Activated CD8-positive, alpha-beta T cell treated with anti-CD3 and anti-CD28 coated beads for 36 hours (primary cell): ENCODE measurements at places on chromosomes 7 and 10.

DNA sequence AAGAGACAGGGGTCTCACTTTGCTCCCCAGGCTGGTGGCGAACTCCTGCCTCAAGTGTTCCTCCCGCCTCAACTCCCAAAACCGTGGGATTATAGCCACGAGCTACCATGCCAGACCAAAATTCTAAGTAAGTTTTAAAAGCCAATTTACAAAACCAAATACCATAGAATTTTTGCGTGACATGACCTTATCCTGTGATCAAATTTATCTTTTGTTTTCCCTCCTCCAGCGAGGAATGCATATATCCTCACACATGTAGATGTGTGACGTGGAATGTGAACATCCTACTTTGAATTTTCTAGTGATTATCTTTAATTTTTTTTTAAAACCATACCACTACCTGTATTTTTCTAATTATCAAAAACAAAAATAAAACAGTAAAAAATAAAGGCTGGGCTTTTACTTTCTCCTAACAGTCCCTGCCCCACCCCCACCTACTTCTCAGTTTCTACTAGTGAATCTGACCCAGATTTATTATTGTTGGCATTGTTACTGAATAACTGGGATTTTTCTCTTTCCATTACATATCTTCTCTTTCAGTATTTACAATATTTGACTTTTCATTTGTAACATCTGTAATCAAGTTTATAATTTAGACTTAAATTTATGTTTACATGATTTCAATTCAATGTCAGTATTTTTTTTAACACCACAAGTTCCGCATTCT, 26.0 kb downstream of the CYTH3 start:
- DNase-seq, result no peak

DNA sequence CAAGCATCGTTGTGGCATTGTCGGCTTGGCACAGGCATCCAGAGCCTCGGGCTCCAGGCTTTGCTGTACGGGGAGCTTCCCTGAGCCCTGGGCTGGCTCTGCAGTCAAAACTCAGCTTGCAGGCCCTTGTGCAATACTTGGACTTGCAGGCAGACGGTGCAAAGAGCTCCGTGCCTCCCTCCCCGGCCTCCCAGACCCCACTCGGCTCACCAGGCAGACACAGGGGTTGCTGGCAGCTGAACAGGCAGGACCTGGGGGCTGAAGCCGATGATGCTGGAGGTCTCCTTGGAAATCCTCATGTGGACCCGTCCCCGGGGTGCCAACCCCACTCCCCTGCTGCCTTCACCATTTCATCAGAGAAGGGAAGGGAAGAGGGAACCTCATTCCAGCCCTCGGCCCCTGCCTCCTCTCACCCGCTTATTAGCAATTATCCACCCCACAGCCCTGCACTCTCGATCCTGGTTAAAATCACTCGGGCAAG, 59.6 kb upstream of the GNA12 start:
- DNase-seq, result no peak

- DNase-seq, result no peak
These were observed 232.3 kb downstream of the MAGI2 start for GRCh38 chr7:79221211-79221610.

DNA sequence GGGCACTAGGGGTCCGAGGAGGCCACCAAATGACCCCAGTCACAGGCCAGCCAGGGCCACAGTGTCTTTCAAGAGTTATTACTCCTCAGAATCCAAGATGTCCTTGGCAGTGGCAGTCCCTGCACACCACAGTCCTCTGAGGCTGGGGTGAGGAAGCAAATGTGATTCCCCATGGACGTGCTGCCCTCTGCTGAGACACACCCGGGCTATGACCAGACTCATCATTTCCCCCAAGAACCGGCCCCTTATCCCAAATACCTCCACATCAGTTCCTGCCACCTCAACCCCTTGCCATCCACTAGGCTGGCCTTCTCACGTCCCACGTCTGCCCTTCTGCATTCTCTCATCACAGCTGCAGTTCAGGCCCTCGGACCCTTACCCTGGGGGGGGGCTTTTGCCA, 5.0 kb downstream of the PRKAG2 start:
- DNase-seq, result no peak

DNA sequence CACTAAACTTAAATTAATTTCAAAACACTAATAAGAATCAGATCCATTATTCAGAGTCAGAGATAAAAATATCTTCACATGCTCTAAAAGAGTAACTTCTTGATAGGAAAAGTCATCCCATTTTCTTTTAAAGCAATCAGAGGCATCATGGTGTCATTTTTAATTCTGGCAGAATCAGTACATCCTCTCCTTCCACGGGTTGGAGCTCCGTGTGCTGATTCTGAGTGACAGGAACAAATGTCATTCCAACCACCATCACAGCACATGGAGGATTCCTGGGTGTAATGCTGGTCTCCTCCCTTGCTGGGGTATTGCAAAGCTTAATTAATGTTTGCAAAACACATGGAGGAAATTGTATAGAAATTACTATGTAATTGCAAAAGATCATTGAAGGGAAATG, 114.5 kb upstream of the IMMP2L start:
- no peak for DNase-seq

DNA sequence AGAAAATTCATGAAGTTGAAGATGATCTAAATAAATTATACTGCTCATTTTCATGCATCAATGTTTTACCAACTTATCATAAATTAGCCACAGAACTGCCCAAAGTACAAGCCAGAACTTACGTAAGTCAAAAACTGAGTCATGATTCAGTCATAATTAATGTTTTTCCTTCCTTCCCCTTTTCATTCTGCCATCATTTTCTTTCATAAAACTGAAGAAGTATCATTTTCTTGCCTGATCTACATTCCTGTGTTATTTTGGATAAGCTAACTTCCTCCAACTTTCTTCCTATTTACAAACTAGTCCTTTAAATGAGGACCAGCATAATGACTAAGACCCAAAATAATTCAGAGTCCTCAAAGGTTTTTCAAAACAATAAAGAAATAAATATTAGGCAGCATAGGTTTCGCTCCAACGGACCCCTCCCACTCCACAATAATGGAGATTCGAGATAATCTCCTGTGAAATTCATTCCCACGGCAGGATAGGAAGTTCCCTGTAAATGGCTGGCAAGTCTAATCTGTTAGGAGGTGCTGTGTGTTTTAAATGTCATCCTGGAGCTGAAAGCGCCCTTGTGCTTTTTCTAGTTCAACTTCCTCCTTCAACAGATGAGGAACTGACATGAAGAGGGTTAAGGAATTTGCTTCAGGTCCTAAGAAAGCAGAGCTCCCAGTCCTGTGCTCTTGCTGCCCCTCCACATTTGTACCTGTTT, 218.9 kb downstream of the DOCK4 start:
- DNase-seq, result no peak

GRCh38 chr10:127303746-127304145, 107.4 kb upstream of the INSYN2A start:
- no peak for DNase-seq

- no peak for DNase-seq
These were observed 46.3 kb downstream of the PLEKHA8 start for GRCh38 chr7:30074422-30075030.

DNA sequence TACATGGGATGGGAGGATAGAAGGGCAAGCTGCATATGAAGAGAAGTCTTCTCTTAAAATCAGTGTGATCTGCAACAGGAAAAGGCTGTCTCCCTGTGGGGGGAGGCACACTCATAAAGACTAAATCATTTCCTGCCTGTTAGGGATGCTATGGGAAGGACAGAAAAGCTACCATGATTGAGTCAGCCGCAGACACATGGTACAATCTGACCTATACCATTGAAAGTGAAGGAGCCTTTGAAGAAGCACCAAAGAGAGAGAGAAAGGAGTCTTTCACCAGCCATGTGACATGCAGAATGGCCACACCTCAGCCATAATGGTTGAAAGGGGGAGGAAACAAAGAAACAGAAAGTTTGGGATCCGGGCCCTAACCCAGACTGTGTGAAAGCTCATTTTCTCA, 29.1 kb downstream of the NUDCD3 start:
- peak; percentile 76 for DNase-seq

DNA sequence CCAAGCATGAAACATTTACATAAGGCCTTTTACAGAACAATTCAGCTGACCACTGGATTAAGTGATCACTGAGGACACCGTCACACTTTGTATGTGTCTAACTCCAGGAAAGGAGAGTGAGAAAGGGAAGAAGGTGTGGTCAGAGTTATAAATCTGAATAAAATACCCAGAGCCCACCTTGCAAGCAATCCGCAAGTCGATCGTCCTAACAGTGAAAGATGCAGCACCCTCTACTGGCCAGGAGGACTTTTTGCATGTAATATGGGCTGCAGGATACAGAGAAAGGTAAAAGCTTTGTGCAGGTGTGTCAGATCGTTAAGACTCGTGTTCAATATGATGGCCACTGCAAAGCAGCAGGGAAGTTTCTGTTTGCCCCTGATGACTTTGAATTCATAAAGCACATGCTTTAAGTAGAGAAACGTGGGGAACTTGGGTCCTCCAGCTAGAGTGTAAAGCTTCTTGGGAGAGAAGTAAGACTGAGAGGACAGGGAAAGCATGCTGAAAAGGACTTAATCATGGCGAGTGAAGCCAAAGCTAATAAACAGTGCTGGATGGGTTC, 68.5 kb upstream of the BMPER start:
- DNase-seq, result peak; percentile 26

DNA sequence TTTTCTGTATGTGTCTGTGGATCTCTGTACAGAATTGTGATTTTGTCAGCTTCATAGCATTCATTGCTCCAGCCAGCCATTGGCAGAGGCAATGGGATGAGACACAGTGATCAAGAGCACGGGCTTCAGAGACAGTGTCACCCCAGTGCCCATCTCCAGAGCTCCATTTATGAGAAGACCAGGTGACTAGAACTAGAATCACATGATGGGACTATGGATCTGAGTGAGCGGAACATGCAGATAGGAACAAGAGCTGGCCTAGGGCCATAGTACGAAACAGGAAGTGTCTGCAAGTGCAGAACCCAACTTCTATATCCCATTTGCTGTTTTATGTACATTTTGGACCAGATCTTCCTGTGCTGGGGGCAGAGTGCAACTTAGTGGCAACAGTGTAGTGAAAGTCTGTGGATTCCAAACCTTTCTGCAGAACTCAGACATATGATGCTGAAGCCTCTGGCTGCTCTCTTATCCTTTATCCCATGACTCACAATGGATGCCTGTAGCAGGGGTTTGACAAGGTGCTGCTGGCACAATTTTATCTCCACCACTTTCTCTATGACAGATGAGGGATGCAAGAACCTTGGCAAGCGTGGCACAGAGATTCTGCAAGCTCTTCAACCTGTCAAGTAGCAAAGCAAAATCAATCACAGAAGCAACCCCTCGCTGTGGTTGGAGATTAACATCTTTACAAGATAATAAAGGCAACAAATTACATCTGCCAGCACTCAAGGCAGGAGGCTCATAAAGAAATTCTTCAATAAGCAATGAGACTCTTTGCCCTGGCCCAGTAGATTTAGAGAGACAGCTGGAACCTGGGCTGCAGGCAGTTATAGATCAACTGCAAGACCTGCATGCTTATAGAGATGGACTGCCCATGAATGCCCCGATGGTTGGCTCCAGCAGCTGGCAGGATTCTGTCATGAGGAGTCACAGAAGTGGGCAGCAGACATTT, 681.3 kb downstream of the TNS3 start:
- DNase-seq, result no peak

GRCh38 chr10:126130271-126130710, 233.9 kb downstream of the FANK1 start:
- DNase-seq, result no peak

DNA sequence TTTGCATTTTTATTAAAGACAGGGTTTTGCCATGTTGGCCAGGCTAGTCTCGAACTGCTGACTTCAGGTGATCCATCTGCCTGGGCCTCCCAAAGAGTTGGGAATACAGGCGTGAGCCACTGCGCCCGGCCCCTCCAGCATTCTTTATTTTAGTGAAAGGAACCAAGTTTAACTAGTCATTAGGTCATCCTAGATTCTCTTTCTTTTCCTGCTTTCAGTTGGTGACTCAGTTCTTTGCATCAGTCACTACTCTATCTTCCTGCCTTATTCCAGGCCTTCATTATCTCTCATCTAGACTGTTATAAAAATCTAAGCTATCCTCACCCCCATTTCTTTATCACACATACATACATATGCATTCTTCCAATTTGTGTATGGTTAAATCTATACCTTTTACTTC, 63.7 kb downstream of the PRSS58 start:
- no peak for DNase-seq

DNA sequence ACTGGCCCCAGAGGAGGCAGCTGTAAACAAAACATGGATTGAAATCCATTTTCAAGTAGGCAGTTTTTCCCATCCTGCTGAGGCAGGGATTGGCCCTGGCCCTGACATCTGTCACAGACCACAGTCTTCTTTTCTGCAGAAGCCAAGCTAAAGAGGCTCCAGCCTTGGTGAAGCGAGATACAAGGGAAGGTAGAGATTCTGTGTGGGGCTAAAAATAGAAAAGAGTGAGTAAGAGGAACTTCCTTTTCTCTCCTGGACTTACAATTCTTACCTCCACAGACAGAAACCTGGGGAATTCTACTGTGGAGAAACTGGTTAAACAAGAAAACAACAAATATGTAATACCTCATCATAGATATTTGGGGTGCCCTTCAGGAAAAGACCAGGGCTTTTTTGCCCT, 624.8 kb upstream of the FZD8 start:
- no peak for DNase-seq
